Neural progenitor cell (in vitro differentiated cells): ENCODE measurements at places on chromosomes 3 and 15. TPM values are rescaled to one million over a fixed set of nuclear protein-coding genes. Genes with fewer than 3 reads are reported as not detected.

DUOX1 gene
- total RNA-seq = 0.09 and 0.30 TPM in 2 replicates

AGTR1 gene
- 0.09 TPM in 1 of 2 replicates, not detected in the other for total RNA-seq

LMLN gene
- 7.4 and 11.2 TPM in 2 replicates for total RNA-seq

SENP2 gene
- total RNA-seq = 46.5 and 48.4 TPM in 2 replicates

CLSTN2 gene
- total RNA-seq = 0.15 and 0.22 TPM in 2 replicates

DNA sequence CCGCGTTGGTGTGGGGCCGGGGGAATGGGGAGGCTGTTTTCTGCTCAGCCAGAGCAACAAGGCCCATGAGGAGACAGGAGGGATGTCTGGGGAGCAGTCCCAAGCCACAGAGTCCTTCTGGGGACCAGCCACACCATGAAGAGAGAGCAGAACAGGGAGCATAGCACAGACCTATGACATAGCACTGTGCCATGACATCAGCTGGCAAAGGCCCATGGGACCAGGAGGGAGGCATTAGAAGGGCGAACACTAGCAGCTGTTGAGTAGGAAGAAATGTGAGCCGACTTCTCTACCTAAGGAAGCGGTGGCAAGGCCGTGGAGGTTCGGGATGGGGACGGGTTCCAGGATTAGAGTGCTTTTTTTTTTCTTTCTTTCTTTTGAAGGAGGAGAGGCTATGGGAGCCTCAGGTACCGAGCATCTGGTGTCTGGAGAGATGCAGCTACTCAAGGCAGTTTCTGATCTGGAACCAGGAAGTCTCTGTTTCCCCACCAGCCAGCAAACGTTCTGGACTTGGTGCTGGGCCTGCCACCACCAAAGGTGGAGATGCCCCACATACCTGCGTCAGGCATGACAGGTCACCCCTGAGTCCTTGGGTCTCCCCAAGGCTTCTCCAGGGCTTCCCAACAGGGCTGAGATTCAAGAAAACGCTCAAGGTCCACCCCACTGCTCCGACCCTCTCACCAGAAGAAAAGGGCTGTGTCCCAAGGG, 77.3 kb upstream of the CGNL1 start:
- H3K36me3 ChIP-seq = no peaks in the 10 kb centered on the region
- no peak overlapping the region for H3K4me3 ChIP-seq
- H3K4me1 ChIP-seq = peaks cover 9% of the 10 kb centered on the region
- DNase-seq = no peak
- H3K27me3 ChIP-seq = no peaks in the 10 kb centered on the region

- no peaks in the 10 kb centered on the region for H3K36me3 ChIP-seq
- H3K27ac ChIP-seq = no peak overlapping the region
- H3K4me3 ChIP-seq = no peak overlapping the region
- H3K4me1 ChIP-seq = peaks cover 11% of the 10 kb centered on the region
Measured at GRCh38 chr3:194852831-194853508, 167.3 kb downstream of the FAM43A start.

DNA sequence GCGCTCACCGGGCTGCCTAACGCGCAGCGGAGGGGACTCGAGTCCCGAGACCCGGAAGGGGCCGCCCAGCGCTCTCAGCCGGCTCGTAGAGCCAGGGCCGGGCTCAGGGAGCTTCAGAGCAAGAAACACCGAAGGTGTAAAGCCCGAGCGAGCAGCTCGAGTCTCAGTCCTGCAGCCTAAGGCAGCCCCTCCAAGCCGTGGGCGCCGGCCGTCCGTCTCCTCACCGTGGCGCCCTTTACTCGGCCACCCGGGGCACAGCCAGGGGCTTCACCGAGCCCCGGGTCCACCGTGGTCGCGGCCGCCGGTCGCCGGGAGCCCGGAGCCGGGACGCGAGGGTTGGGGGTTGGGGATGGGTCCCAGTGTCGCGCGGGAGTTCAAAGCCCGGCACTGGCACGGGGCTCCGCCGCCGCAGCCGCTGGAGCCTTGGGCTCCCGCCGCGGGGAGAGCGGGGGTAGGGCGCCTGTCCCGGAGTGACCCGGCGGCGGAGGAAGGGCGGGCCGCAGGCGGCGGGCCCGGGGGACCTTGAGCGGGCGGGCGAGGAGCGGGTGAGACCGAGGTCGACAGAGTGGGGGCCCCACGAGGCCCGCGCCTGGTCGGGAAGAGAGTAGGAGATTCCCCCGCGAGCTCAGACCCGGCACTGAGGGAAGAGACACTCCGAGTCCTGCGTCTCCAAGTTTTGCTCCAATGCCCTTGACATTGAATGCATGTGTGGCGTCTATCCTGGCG, 26.9 kb upstream of the THRB start:
- H3K36me3 ChIP-seq = no peaks in the 10 kb centered on the region
- H3K27ac ChIP-seq = no peak overlapping the region
- peaks cover 88% of the 10 kb centered on the region for H3K27me3 ChIP-seq
- peak overlapping the region; percentile 71 for H3K4me3 ChIP-seq

GRCh38 chr3:137765310-137766033, 1.4 kb downstream of the SOX14 start:
- peak; percentile 46 for DNase-seq
- no peaks in the 10 kb centered on the region for H3K36me3 ChIP-seq
- H3K27ac ChIP-seq = no peak overlapping the region
- peaks cover 84% of the 10 kb centered on the region for H3K4me1 ChIP-seq
- peaks cover 100% of the 10 kb centered on the region for H3K27me3 ChIP-seq
- peak overlapping the region; percentile 37 for H3K4me3 ChIP-seq

GRCh38 chr3:142993958-142994442, 7.4 kb upstream of the U2SURP start:
- DNase-seq = peak; percentile 80
- no peaks in the 10 kb centered on the region for H3K4me1 ChIP-seq
- no peaks in the 10 kb centered on the region for H3K36me3 ChIP-seq
- no peak overlapping the region for H3K27ac ChIP-seq
- no peaks in the 10 kb centered on the region for H3K27me3 ChIP-seq
- no peak overlapping the region for H3K4me3 ChIP-seq

GRCh38 chr3:136276049-136276755, 26.1 kb downstream of the PCCB start:
- no peak overlapping the region for H3K4me3 ChIP-seq
- H3K27ac ChIP-seq = no peak overlapping the region
- no peak for DNase-seq
- no peaks in the 10 kb centered on the region for H3K4me1 ChIP-seq
- no peaks in the 10 kb centered on the region for H3K27me3 ChIP-seq
- H3K36me3 ChIP-seq = peaks cover 15% of the 10 kb centered on the region

GRCh38 chr15:61871926-61872522, 188.2 kb downstream of the VPS13C start:
- H3K27me3 ChIP-seq = no peaks in the 10 kb centered on the region
- H3K36me3 ChIP-seq = peaks cover 11% of the 10 kb centered on the region
- H3K4me3 ChIP-seq = no peak overlapping the region
- H3K4me1 ChIP-seq = no peaks in the 10 kb centered on the region

GRCh38 chr3:139893963-139894642, 40.9 kb upstream of the CLSTN2 start:
- H3K4me3 ChIP-seq = no peak overlapping the region
- no peaks in the 10 kb centered on the region for H3K27me3 ChIP-seq
- H3K27ac ChIP-seq = no peak overlapping the region
- DNase-seq = no peak

- DNase-seq = no peak
- no peaks in the 10 kb centered on the region for H3K36me3 ChIP-seq
- H3K27ac ChIP-seq = no peak overlapping the region
- H3K27me3 ChIP-seq = no peaks in the 10 kb centered on the region
Measured at GRCh38 chr3:171559586-171559985, 99.4 kb upstream of the TNIK start.

- H3K4me1 ChIP-seq = peaks cover 28% of the 10 kb centered on the region
- H3K27me3 ChIP-seq = no peaks in the 10 kb centered on the region
- H3K27ac ChIP-seq = peak overlapping the region; percentile 88
- DNase-seq = peak; percentile 92
Measured at GRCh38 chr3:38454884-38455638, 1.4 kb downstream of the ACVR2B start.

DNA sequence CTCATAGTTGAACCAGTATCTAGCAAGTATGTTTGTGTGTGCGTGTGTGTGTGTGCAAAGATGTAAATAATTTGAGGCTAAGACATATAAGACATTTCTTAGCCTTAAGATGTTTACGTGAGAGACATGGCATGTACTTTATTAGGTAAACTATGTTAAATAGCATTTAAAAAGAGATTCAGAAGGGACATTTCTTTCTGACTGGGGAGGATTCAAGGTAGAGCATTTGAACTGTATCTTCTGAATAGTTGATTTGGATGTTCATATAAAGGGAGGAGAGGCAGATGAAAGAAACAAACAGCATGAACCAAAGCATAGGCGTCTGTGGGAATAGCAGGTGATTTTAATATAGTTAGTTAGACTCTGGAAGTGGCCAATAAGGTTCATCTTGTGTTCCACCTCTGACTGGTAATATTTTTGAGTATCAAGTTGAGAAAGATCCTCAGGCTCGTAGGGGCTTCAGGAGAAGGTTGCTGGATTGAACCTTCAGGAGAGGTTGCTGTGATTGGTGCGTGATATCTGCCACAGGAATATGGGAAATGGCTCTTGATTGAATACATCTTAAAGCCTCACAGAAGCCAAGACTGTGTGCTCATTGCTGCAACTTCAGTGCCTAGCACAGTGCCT, 12.6 kb downstream of the NFKBIZ start:
- no peak overlapping the region for H3K4me3 ChIP-seq
- H3K4me1 ChIP-seq = no peaks in the 10 kb centered on the region
- no peak overlapping the region for H3K27ac ChIP-seq
- no peaks in the 10 kb centered on the region for H3K27me3 ChIP-seq

- no peak for DNase-seq
- no peaks in the 10 kb centered on the region for H3K27me3 ChIP-seq
- no peaks in the 10 kb centered on the region for H3K4me1 ChIP-seq
- no peak overlapping the region for H3K27ac ChIP-seq
- no peak overlapping the region for H3K4me3 ChIP-seq
- no peaks in the 10 kb centered on the region for H3K36me3 ChIP-seq
Measured at GRCh38 chr3:133532951-133533350, 40.5 kb upstream of the CDV3 start.

DNA sequence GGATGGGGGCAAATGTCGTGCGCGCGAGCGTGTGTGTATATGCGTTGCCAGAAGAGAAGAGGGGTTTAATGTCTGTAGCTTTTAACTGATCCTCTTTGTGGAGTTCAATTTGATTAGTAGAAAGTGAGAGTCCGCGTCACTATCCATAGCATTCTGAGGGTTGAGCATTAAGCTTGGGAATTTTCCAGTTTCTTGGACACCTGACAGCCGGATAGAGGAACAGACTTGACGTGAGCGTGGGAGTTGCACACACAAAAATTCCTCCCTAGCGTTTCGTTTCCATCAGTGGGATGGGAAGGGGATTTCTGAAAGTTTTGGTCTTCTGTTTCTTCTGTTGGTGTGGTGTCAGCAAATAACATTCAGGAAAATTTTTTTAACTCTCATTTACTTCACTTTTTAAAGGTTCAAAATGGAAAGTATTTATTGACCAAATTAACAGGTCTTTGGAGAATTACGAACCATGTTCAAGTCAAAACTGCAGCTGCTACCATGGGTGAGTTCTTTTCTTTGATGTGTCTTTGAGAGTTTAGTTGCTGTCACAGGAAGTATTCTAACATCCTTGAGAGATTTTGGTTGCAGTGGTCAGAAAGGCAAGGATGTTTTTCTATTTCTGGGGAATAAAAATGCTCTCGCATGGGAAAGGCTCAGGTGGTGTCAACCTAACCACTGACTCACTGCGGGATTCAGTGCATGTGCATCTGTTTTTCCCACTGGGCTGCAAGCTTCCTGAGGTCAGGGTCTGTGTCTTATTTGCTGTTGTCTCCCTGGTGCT, 841 bp downstream of the POGLUT1 start:
- H3K27ac ChIP-seq = no peak overlapping the region
- H3K36me3 ChIP-seq = no peaks in the 10 kb centered on the region
- peak overlapping the region; percentile 98 for H3K4me3 ChIP-seq
- H3K27me3 ChIP-seq = no peaks in the 10 kb centered on the region
- peaks cover 6% of the 10 kb centered on the region for H3K4me1 ChIP-seq

DNA sequence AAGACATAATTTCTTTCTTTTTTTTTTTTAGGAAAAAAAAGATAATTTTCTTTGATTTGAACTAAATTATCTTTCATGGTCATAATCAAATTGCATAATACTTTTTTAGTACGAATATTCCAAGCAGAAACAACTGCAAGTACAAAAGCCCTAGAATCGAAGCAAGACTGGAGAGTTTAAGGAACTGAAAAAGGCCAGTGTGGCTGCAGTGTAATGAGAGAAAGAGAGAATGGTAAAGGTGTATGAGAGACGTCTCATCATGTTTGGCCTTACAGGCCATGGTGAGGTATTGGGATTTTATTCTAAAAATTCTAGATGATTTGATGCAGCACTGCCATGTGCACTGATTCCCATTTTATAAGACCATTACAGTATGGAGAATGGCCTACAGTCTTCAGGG, 180.9 kb downstream of the SUCNR1 start:
- no peak overlapping the region for H3K4me3 ChIP-seq
- H3K36me3 ChIP-seq = no peaks in the 10 kb centered on the region
- no peaks in the 10 kb centered on the region for H3K27me3 ChIP-seq
- no peaks in the 10 kb centered on the region for H3K4me1 ChIP-seq
- no peak for DNase-seq

DNA sequence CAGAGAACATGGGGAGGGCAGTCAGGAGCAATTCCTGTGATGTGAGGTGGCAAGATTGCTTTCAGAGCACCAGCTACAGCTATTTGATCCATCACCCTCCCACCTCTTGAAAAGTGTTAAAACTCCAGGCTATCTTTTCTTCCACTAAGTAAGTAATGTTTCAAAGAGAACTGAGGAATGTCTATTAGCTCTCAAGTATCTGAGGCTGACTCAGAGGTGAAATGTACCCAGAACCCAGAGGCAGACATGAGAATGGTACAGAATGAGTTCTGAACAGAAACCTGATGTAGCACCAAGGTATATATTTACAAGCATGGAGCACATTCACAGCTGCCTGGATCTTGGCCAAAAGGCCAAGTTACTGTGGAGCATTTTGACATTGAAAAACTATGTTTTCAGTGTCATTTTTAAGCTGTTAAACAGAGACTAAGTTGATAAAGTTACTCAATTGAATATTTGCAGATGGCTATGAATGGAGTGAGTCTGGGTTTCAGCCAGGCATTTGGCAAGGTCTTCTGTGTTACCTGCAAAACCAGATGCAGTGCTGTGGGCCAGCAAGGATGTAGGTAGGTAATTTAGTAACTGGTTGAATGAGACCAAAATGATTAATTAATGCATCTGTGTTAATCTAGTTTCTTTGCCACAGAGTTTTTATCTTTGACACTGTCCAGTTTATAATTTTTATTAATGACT, 227.7 kb upstream of the CD96 start:
- no peaks in the 10 kb centered on the region for H3K36me3 ChIP-seq
- no peak overlapping the region for H3K4me3 ChIP-seq
- H3K4me1 ChIP-seq = no peaks in the 10 kb centered on the region

- no peaks in the 10 kb centered on the region for H3K36me3 ChIP-seq
- no peaks in the 10 kb centered on the region for H3K27me3 ChIP-seq
- H3K4me1 ChIP-seq = no peaks in the 10 kb centered on the region
- no peak overlapping the region for H3K27ac ChIP-seq
- DNase-seq = no peak
- H3K4me3 ChIP-seq = no peak overlapping the region
Measured at GRCh38 chr3:186401556-186401955, 39.5 kb upstream of the DGKG start.

GRCh38 chr15:90099868-90100831, 2.1 kb downstream of the IDH2 start:
- H3K27me3 ChIP-seq = peaks cover 21% of the 10 kb centered on the region
- peaks cover 11% of the 10 kb centered on the region for H3K4me1 ChIP-seq
- H3K27ac ChIP-seq = no peak overlapping the region
- no peak for DNase-seq
- no peak overlapping the region for H3K4me3 ChIP-seq
- no peaks in the 10 kb centered on the region for H3K36me3 ChIP-seq
